ENCODE measurements at places on chromosomes 5 and 9.

GRCh38 chr9:72749276-72749675 is 203.6 kb downstream of the ALDH1A1 start:
- no peak for DNase-seq

DNA sequence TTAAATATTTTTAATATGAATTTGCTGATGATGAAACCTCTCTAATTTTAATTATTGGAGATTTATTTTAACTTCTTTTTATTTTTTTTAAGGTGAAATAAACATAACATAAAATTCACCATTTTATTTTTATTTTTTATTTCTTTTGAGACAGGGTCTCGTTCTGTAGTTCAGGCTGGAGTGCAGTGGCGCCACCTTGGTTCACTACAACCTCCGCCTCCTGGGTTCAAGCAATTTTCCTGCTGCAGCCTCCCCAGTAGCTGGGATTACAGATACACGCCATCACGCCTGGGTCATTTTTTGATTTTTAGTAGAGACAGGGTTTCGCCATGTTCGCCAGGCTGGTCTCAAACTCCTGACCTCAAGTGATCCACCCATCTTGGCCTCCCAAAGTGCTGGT is 402.9 kb downstream of the PRR16 start:
- DNase-seq: no peak

DNA sequence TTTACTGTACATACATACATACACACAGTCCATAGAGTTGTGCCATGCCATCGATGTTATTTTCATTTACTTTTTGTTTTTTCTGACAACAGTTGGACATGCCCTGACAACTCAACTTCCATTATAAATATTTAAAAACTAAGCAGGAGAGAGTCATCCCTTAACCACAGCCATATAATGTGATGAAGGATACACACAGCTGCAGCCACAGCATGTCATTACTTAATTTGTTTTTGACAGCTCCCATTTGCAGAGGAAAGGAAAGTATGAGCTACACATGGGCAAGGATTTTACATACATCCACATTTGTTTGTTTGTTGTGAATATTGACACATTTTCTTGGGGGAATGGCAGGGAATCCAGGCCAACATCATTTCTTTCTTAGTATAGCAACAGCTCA is 91.5 kb upstream of the TUT7 start:
- no peak for DNase-seq

GRCh38 chr5:3382782-3383181 is 212.8 kb upstream of the IRX1 start:
- DNase-seq: no peak

GRCh38 chr5:142295084-142295758 is 29.6 kb downstream of the SPRY4 start:
- no peak for DNase-seq

- no peak for DNase-seq
Observed at GRCh38 chr9:16524823-16525222, 345.6 kb downstream of the BNC2 start.

GRCh38 chr9:18268381-18268780 is 205.6 kb upstream of the ADAMTSL1 start:
- DNase-seq: no peak

DNA sequence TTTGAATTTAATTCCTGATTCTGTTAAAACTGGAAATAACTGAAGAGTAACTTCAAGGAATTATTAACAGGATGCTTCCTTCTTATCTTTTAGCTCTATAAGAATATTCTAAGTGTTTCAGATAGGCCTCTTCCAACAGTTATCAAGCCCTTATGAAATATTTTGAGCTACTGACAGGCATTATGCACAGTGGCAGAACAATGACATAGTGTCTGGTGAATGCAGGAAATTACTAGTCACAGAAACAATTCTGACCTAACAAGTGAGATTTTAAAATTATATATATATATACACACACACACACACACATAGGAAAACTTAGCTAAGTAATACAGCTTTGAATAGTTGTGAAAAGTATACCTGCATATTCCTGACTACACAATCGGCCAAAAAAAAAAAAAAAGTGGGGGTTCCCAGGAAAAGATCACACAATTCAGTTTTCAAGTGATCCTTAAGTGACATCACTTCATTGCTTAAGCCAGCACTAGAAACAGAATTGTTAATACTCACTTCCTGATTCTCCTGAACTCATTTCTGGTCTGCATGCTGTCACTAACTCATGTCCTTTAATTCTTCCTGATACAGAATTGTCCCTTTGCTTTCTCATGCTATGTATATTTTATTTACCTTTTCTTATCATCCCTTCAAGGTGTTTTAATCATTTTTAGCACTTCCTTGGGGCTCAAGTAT is 77.3 kb downstream of the SLC25A46 start:
- no peak for DNase-seq

DNA sequence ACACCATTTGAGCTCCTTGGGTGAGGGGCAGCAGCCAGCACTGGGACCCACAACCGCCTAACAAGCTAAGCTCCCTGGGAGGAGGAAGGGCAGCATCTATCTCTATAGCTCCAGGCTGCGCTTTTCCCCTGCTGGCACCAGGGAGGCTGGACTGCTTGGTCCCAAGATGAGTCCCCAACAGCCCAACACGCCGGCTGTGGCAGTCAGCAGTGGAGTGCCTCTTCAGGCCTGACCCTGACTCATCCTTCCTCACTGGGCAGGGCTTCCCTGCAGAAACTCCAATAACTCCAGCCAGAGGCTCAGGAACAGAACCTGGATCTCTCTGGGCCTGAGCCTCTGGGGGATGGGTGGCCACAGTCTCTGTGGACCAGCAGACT is 113.7 kb upstream of the ADAMTS16 start:
- DNase-seq: no peak

- DNase-seq: no peak
Observed at GRCh38 chr5:58322453-58322852, 137.4 kb downstream of the PLK2 start.

- DNase-seq: no peak
Observed at GRCh38 chr5:22277006-22277405, 576.1 kb downstream of the CDH12 start.

- DNase-seq: no peak
Observed at GRCh38 chr5:103891151-103891550, 328.6 kb upstream of the NUDT12 start.

DNA sequence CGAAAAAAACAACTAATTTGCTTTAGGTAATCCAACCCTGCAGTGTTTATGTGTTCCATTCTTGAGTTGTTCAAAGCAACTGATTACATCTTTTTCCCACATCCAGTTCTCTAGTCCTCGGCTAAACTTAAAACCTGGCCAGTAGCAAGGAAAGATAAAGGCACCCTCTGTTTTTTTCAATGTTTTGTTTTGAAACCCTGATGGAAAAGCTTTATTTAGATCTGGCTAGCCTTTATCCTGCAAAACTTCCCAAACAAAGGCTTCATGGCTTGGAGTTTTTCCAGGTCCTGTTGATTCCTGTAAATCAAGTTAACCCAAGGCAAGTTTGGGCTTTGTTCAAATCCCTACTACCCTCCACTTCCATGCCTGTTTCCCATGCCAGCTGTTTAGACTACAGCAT is 105.1 kb downstream of the CEMIP2 start:
- DNase-seq: no peak

DNA sequence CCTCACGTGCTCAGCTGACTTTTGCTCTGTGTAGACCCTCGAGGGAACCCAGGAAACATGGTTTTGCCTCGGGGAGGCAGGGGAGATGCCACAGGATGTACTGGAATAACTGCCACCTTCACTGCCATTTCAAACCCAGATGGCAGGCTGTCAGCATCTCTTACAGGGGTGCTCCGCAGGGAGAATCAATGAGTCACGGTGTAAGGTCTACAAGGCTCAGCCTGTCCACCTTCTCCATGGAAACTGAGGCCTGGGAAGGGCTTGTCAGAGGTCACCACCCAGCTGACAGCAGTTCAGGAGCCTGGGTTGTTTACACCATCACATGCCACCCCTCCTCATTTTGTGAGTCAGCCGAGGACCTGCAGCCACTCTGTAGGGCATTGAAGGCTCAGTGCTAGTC is 30.8 kb downstream of the DAB2IP start:
- DNase-seq: no peak

DNA sequence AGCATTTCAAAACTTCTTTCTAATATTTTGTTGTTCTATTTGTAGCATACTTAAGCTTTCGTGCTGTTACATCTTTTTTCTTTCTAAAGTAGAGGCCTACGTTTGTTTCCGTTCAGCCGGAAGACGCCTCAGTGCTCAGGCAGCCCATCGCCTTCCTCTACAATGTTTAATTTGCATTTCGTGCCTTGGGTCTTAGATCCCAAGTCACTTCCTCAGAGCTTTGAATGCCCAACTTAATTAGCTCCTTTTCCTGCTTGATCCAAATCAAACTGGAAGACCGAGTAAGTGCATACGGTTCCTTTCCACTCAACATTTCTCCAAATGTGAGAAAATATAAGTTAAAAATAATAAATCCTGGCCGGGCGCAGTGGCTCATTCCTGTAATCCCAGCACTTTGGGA is 43.2 kb downstream of the MRPL36 start:
- DNase-seq: no peak

DNA sequence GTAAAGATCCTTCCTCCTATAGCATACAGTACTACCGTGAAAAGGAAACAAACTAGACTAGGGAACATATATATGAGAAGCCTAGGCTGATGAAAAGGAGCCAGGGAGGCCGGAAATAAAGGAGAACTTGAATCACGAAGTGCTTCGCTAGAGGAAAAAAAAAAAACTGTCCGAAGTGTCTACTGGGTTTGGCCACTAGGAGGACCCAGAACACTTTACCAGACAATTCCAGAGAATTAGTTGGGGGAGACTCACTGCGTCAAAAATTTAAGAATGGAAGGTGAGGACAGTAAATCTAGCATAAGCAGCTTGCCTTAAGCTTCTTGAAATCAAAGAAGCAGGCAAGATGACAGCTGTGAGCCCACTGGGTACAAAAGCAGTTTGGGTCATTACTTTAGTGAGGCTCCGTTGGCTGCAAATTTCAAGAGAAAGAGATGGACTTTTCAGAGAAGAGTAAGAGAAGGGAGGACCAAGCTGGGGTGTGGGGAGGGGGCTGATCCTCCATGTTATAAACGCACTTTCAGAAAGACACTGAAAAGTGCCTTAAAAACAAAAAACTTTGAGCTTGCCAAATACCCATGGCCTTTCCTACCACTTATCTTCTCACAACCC is 47.4 kb downstream of the P4HA2 start:
- peak; percentile 71 for DNase-seq

Data from erythroblast (primary cell).